ENCODE measurements at places on chromosomes 3 and 15. TPM values are rescaled to one million over a fixed set of nuclear protein-coding genes. Genes with fewer than 3 reads are reported as not detected.

DNA sequence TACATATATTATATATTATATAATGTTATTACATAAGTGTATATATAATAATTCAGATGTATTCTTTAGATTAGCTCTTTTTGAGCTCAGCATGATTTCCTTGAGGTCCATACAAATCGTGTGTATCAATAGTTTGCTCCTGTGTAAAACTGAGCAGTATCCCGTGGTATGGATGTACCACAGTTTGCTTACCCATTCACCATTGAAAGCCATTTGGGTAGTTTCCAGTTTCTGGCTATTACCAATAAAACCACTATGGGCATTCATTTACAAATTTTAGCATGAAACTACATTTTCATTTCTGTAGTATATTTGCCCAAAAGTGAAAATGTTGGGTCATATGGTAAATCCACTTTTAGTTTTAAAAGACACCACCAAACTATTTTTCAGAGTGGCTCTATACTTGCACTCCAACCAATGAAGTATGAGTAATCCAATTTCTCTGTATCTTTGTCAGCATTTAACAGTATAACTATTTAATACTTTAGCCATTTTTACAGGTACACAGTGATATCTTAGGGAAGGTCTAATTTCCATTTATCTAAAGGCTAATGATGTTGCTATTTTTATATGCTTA is 1361.4 kb upstream of the GBE1 start:
- DNase-seq = no peak

- DNase-seq = peak; percentile 24
Observed at GRCh38 chr15:49145651-49146609, 9.5 kb downstream of the COPS2 start.

DNA sequence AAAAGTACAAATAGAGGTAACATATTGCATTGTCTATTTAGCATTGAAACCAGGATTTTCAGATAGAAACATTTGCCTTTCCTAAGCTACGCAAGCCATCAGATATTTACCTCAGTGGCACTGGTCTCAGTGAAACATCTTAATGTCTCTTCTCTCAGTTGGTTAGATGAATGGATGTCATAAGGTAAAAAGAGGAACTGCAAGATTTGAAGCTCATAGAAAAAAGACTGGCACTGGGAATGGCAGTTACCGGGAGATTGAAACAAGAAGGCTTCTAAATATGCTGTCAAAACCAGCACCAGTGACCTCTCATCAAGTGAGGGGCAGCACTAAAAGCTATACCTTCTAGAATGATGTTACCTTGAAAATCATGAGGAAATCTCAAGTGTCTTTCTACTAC is 486.4 kb downstream of the FHIT start:
- DNase-seq = no peak

The SLC12A8 gene
- not detected for polyA plus RNA-seq

DNA sequence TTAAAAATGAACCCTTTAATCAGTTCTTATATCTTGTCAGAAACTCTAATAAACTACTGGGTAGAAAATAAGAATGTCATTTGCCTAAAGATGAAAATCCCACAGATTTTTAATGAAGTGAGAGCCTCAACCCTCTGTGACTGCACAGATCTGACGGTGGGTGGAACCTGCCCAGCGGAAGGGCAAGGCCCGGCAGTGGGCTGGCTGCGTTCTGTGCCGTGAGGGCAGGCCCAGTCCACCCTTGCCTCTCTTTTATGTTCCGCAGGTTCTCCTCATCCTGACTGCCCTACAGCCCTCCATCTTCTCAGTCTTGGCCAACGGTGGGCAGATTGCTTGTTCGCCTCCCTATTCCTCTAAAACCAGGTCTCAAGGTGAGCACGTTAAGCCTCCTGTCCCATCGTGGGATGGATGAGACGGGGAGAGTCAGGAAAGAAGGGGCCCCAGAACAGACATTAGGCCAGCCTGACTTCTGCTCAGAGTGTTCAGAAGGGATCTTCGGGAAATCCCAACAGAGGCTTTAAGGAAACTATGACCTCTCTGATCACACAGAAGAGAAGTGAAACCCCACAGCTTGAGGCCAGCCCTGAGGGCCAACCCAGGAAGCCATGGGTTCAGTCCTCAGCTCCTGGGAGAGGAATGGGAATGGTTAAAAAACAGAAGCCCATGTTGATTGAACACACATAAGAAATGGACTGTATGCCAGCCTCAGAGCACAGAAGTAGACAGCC is 16.0 kb downstream of the SLC51A start:
- DNase-seq = no peak

The STX19 gene
- polyA plus RNA-seq = not detected

DNA sequence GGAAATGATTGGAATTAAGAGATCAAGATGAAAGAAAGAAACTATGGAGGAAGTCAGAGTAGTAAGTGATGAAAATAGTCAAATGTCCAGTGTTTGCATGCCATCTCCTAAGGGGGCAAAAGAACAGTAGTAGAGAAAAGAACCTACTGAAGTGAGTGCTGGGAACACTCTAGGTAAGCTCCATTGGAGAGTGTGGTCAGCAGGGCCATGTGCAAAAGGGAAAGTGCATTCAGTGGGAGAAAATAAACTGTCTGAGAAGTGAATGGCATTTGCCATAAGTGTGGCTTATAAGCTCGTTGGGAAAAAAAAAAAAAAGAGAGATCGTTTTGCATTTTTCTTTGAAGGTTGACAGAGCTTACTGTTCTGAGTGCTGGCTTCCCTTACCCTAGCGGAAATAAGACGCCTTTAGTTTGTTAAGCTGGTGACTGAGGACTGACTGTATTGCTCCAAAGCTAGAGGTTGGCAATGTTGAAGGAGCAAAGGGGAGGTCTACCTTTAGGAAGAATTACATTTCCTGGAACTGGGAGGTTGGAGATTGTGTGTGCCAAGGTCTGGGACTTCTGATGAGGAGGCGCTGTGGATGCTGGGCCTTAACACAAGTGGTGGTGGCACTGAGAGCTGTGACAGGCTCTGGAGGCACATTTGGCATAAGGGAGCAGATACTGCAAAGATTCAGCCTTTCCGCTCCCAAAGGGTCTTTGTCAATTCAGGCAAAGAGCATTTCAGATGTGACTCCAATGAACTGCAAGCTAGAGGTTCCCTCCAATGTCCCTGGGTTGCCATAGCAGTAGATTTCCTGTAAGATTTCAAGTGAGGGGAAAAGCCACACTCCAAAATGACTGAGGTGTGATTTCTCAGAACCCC is 287.8 kb upstream of the SATB1 start:
- no peak for DNase-seq

- DNase-seq = no peak
Observed at GRCh38 chr3:57963811-57964346, 44.3 kb upstream of the FLNB start.

GRCh38 chr3:188860147-188860546 is 311.6 kb upstream of the TPRG1 start:
- DNase-seq = no peak

GRCh38 chr3:189233225-189233858 is 61.6 kb downstream of the TPRG1 start:
- no peak for DNase-seq

DNA sequence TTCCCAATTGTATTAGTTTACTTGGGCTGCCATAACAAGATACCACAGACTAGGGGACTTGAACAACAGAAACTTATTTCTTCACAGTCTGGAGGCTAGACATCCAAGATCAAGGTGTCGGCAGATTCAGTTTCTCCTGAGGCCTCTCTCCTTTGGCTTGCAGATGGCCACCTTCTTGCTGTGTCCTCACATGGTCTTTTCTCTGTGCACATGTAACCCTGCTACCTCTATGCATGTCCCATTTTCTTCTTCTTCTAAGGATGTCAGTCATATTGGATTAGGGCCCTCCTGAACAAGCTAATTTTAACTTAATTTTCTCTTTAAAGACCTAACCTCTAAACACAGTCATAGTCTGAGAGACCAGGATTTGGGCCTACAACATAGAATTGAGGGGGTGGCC is 336.7 kb upstream of the WNT5A start:
- no peak for DNase-seq

The HRG gene
- not detected for polyA plus RNA-seq

The TAGLN3 gene
- not detected for polyA plus RNA-seq

The SOX14 gene
- not detected for polyA plus RNA-seq

DNA sequence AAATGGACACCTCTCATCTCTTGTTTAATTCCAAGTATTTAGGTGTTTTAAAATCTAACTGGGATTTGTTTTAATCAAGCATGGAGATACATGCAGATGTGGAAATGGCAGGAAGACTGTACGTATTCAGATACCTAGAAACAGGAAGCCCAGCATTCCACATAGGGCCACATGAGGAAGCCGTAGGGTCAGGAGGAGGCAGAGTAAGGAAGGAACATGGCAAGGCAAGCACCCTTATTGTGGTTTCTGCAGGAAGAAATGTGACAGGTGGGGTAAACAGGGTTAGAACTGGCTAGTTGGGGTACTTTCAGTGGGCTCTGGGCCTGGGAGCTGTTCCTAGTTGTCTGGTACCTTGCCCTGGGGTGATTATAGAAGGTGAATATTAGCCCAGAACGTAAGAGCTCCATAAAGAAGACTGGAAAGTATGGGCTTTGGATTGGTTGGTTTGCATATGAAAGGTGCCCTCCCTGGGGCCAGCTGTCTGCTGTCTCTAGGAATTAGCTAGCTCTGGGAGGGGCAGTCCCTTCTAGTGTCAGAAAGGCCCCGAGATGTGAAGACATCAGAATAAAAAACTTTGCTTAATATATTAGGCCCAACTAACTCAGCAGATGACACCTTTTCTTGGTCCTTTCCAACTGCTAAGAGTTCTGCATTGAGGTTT is 107.7 kb upstream of the CADPS start:
- DNase-seq = no peak

DNA sequence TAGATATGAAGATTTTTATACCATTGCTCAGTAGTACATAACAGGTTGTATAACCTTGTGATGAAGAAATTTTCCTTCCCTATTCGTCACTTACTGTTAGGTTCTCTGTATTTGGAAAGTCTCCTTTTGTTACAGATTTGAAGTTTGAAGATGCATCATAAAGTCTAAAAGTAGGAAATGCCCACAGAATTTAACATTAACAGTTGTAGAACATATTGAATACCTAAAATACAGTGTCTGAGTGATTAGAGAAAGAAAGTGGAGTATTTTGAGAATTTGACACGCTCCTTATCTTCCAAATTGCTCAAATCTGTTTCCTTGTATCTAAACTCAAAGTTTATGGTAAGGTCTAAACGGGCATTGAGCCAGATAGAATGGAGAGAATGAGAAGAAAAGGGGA is 111.3 kb downstream of the MBNL1 start:
- no peak for DNase-seq

Data from naive B cell (primary cell).